ENCODE measurements at places on chromosomes 7 and 10.

DNA sequence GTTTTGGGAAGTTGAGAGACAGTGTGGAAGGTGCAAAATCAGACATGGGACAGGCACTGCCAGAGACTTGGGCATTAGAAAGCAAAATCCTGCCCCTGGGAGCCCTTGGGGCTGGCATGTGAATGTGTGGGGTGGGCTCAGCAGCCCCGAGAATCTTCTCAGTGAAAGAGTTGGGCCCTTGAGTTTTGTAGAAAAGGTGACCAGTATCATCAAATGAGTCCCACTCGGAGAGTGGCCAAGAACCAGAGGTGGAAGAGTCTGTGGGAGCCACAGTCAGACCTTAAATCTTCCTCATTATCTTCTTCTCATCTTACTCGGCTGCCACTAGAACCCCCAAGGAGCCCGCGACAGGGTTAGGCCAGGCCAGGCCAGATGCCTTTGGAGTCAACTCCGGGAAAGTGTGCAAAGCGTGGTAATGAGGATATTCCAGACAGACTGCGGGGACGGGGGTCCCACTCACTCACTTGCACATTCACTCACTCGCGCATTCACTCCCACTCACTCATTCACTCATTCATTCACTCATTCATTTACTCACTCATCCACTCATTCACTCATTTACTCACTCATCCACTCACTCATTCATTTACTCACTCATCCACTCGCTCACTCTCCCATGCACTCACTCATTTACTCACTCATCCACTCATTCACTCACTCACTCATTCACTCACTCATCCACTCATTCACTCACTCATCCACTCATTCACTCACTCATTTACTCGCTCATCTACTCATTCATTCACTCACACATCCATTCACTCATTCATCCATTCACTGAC, 74.9 kb downstream of the CARD11 start:
- no peak for DNase-seq

DNA sequence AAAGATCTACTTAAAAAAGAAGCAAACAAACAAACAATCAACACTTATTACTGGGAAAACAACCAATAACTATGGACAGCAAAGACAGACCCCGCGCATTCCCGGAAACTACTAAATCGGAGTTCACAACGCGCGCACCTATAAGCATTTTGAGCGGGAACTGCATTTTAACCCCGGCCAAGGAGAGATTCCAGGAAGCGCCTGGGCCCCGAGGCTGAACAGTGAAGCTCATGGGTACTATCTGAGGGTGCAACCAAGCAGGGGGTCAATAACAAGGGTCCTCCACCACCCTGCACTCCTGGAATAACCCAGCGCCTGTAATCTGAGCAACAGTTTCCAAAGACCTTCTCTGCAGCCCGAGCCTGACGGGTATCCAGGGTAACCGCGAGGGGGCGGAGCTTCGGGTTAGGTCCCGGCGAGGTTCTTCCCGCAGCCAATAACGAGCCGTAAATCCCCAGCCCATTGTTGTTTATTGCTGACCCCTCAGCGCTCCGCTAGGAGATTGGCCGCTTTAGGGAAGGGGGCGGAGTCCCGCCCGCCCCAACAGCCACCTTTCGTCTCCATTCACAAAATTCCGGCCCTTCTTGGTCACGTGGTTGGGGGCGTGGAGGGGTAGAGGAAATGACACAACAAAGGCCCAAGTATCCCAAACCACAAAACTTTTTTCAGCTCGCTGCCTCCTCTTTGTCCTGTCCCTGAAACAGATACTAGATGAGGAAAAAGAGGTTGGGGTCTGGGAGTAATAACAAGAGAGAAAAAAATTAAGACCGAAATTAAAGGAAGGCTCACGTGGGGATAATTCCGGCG, 1.7 kb upstream of the ETV1 start:
- peak; percentile 98 for DNase-seq

GRCh38 chr7:1454542-1454941, 4.7 kb downstream of the MICALL2 start:
- no peak for DNase-seq

GRCh38 chr10:74921744-74922143, 95.3 kb downstream of the KAT6B start:
- DNase-seq, result no peak

DNA sequence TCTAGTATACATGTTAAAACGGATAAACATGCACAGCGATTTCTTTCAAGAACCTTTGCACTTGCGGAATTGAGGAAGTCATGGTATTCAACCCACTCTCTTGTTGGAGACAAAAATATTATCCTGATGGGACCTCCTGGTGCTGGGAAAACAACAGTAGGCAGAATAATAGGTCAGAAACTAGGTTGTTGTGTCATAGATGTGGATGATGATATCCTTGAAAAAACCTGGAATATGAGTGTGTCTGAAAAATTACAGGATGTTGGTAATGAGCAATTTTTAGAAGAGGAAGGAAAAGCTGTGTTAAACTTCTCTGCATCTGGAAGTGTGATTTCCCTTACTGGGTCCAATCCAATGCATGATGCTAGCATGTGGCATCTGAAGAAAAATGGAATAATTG, 6.9 kb downstream of the THNSL1 start:
- DNase-seq, result no peak

DNA sequence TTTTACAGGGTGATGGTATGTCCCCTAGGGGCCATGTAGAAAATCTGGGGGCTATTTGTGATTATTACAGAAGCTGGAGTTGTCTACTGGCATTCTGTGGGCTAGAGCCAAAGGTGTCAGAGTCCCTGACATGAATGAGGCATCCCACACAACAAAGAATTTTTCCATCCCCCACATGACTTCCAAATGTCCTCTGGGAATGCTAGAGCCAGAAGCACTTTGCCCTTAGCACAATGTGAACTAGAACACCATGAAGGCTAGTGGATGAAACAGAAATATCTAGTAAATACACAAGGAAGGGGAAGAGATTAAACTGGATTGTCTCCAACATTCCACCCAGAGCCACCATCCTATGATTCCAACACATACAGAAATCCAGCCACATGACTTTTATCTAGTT, 46.9 kb downstream of the FAM13C start:
- DNase-seq, result no peak

DNA sequence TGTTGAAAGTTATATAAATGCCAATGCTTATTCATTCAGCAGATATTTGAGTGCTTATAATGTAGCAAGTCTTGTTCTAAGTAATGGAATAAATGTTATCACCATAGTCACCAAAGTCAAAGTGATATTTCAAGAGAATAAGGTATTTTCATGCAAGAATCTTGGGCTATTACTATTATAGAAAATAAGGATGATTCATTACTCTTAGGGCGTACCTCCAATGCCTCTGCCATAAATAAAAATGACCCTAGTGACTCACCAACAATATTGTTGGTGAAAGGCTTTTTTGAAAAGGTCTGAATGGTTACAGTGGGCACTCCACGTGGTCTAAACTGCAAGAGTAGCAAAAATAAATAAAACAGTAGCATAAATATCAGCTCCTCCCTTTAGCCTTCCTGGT, 68.4 kb downstream of the RALA start:
- DNase-seq, result no peak

- no peak for DNase-seq
Measured at GRCh38 chr10:10564081-10564794, 453.4 kb upstream of the CELF2 start.

GRCh38 chr10:59805014-59805413, 51.8 kb upstream of the MRLN start:
- DNase-seq, result peak; percentile 62

DNA sequence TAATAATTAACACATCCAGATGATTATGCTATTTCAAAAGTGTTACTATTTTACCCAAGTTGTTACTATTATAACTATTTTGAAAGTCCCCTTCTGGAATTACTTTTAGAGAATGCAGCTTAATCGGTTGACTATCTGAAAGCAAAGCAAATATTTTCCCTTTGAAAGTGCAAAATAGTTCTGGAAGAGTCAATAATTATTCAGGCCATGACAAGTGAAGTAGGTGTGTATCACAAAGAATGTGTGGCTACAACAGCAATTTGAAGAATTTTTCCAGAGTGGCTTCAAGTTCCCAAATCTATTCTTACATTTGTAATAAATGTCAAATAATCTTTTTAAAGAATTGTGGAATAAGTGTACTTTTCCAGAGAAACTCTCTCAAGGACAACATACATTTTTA, 42.8 kb downstream of the RNLS start:
- peak; percentile 63 for DNase-seq

DNA sequence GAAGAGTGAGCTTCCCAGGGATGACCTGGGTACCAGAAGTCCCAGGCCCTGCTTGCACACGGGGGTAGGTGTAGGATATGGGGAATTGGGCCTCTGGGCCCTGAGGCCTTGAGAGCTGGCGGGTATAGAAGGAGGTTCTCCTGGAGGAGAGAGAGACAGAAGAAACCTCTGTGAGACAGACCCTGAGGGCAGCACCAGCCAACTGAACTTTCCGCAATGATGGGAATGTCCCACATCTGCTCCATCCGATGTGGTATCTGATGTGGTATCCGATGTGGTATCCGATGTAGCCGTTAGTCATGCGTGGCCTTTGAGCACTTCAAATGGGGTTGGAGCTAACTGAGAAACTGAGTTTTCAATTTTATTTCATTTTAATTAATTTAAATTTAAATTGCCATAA, 30.6 kb upstream of the PLEKHA1 start:
- no peak for DNase-seq

- DNase-seq, result no peak
Measured at GRCh38 chr10:15898046-15898445, 37.7 kb upstream of the MINDY3 start.

DNA sequence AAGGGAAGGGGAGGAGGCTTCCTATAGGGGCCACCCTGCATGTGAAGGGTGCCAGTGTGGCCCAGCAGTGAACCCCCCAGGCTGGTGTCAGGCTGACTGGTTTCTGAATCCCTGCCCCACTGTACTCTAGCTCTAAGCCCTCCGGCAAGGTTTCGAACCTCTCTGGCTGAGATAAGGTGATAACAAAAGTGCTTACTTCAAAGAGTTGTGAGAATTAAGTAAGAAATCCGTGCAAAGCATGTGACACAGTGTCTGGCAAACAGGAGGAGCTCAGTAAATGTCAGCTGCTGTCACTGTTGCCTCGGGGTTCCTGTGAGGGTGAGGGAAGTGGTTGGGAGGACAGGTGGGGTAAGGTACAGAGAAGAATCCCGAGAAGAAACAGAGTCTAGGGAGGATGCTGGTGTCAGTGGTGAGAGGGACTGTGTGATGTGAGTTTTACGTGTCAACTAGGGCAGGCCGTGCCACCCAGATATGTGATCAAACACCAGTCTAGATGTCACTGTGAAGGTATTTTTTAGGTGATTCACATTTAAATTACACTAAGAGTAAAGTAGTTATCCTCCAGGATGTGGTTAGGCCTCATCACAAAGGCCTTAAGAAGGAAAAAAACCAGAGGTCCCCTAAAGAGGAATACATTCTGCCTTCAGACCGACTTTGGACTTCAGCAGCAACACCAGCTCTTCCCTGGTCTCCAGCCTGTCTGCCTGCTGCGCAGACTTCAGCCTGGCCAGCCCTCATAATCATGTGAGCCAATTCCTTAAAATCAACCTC, 64.4 kb downstream of the BPGM start:
- DNase-seq, result no peak

- DNase-seq, result no peak
Measured at GRCh38 chr10:106310596-106310995, 853.9 kb downstream of the SORCS1 start.

- no peak for DNase-seq
Measured at GRCh38 chr7:155999631-156000489, 187.6 kb upstream of the SHH start.

DNA sequence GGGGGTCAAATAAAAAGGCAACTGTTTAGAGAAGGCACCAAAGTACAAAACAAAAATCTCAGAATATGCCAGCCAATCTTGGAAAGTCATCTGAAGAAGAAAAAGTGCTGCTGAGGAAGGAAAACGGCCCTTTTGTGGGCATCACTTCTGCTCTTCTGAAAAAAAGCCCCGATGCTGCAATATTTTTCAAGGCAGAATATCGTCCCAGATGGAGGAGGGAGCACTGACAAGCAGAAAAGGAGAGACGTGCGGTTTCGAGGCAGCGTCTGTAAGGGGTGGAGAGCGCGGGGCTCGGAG, 959 bp upstream of the ATRNL1 start:
- no peak for DNase-seq

GRCh38 chr10:36671607-36672006, 453.8 kb upstream of the ANKRD30A start:
- peak; percentile 64 for DNase-seq

DNA sequence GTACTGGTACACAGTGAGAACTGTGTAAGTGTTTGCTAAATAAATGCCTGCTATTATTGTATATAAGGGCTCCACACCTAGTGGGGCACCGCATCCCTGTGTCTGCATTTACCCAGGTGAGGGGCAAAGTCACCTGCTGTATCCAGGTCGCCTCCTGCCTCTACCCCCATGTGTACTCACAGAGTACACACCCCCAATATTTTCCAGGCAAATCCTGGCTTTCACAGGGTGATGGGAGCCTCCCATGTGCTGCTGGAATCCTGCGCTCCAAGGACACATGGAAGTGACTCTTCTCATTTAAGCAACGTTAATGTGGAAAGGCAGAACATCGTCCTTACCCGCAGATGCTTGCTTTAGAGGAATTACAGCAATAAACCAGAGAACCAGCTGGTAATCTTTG, 48.2 kb downstream of the ARHGAP22 start:
- no peak for DNase-seq

GRCh38 chr10:44978570-44979280, at the start of gene DEPP1:
Gene DEPP1 (minus strand): TSS chr10:44978809. CDS start chr10:44978030, 779 bp downstream.
- DNase-seq, result peak; percentile 96

DNA sequence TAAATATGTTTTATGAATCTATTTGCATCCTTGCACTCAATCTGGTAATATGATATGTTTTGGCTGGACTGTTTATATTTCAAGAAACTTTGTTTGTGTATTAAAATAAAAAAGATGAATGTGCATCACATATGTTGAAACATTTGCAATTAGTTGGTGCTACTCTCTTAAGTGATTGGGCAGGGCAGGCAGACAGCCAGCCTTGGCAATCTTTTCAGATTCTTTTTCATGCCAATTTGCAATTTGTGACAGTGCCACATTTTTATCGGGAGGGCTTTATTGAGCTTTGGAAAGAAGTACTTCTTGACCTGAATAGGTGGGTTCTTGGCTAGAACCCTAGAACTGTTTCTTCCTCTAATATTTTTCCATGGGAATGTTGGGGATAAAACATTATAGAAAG, 152.2 kb downstream of the NXPH1 start:
- no peak for DNase-seq

DNA sequence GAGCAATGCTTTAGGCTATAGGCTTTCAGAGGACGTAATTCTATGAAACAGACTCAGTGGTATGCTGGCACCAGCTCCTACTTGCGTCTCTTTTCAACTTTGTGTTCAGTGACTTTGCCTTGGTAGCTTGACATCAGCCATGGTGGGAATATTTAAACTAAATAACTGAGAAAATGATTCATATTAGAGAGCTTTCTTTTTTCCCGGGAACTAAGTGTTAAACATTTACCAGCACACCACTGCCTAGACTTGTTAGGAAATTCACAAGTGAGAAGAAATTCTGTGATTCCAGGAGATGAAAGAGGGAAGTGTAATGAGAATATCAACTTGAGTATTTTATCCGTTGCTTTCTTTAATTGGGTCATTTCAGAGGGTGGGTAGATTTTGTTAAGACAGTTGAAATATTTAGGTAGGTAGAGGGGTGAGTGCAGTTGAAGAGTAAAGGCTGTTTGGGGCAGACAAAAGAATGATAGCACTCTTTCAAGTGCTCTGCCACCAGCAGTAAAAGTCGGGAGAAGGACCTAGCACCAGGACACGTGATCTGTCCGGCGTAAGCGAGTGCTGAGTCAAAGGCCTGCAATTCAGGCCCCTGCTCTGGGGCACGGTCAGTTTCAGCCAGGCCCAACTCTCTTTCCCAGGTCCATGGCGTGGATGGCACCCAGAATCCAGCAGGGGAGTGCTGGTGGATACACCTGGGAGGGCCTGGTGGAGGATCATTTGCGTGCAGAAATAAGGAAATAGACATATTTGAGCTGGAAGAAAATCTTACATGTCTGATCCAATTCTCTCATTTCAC, 206.3 kb downstream of the SNX10 start:
- DNase-seq, result no peak

Data from T47D (cell line).